Dermis blood vessel endothelial cell (primary cell): ENCODE measurements at places on chromosomes 5 and 9. TPM values are rescaled to one million over a fixed set of nuclear protein-coding genes. Genes with fewer than 3 reads are reported as not detected.
A peak's percentile ranks its signal among the peaks of the same experiment; 100 is the strongest.

GRCh38 chr5:93343570-93343969 is 237.4 kb downstream of the NR2F1-AS1 start:
- DNase-seq = no peak

- DNase-seq = no peak
Measured at GRCh38 chr5:175484322-175484721, 6.0 kb downstream of the SFXN1 start.

GRCh38 chr5:55497712-55498111 is 37.1 kb downstream of the PLPP1 start:
- DNase-seq = no peak

DNA sequence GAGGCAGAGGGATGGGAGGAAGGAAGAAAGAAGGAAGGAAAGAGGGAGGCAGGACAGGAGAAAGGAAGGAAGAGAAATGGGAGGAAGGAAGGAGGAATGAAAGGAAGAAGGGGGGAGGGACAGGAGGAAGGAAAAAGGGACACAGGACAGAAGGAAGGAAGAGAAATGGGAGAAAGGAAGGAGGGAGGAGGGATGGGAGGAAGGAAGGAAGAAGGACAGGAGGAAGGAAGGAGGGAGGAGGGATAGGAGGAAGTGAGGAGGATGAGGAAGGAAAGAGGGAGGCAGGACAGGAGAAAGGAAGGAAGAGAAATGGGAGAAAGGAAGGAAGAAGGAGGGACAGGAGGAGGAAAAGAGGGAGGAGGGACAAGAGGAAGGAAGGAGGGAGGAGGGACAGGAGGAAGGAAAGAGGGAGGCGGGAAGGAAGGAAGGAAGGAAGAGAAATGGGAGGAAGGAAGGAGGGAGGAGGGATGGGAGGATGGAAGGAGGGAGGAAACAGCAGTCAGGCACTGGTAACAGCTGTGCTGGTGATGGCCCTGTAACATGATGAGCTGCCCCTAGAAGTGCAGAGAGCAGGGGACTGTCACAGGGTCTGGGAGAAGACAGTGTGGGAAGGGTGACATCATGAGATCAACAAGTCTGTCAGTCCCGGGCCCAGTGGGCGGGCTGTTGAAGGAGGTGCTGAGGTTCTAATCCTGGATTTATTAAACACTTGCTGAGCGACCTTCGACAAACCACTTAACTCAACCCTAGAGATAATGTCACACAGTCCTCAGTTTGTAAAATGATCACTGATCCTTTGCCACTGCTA is 10.7 kb upstream of the IRX1 start:
- DNase-seq = no peak

DNA sequence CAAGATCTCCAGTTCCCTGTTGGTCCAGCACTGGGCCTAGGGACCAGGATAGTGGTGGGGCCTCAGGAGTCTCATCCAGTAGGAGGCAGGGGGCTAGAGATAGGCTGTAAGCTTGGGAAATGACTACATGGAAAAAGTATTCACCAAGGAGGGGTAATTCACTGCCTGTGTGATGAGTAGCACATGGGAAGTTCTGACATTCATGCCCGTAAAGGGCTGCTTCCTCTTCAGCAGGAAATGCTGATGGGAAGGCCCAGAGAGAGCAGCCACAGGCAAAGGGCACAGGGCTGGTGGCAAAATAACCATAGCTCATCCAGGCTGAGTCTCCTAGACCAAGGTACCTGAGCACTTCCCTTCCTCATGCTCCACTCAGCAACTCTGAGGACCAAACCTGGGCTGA is 23.1 kb upstream of the FRRS1L start:
- DNase-seq = peak; percentile 41

GRCh38 chr5:65927503-65928321 is 1.3 kb downstream of the ERBIN start:
- peak; percentile 77 for DNase-seq

- peak; percentile 51 for DNase-seq
Measured at GRCh38 chr5:171954721-171955120, 51.7 kb downstream of the FBXW11 start.

APBA1 gene
- total RNA-seq = 4.9 and 8.6 TPM in 2 replicates

- no peak for DNase-seq
Measured at GRCh38 chr5:172867761-172868435, 33.8 kb downstream of the ERGIC1 start.

GRCh38 chr9:34891386-34891785 is 66.7 kb upstream of the PHF24 start:
- no peak for DNase-seq

GRCh38 chr5:154421868-154422267 is 23.9 kb upstream of the SAP30L start:
- DNase-seq = peak; percentile 63

MTAP gene
- 19.2 and 36.9 TPM in 2 replicates for total RNA-seq
